Non-pigmented ciliary epithelial cell (primary cell): ENCODE measurements at places on chromosomes 2 and 18.

GRCh38 chr18:24181806-24182205 is 42.9 kb downstream of the CABYR start:
- no peak for DNase-seq

DNA sequence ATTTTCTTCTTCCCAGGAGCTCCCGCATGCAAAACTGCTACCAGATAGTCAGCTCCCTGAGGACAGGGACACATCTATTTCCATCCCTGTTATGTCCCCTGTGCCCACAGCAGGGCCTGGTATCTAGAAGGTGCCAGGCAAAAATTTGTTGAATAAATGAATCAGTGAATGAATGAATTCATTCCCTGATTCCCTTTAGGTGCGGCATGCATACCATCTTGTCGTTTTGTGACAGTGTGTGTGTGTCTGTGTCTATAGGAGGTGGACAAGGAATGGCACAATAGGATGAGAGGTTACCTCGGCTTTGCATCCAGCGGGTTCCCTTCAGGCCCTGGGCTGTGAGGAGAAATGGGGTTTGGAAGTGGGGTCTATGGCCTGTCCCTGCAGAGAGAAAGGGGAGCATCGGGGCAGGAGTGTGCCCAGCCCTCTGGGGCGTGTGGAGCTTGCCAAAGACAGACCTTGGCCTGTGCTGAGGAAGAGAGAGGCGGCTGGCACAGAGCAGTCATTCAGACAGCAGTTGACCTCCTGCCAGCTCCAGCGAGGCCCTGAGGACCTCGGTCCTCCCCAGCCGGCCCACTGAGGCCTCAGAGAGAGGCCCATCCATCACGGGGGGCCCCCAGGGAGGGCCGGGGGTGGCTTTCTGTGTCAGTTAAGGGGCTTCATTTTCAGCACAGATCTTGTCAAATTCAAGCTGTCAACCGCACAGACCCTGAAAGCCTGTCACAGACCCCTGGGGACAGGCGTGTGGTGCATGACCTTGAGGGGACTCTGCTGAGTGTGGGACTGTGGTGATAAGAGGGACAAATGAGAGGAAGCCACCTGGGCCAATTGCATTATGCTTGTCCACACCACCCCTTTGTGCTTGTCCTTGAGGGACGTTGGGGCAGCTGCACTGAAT is 125.9 kb upstream of the CXCR4 start:
- DNase-seq = no peak

DNA sequence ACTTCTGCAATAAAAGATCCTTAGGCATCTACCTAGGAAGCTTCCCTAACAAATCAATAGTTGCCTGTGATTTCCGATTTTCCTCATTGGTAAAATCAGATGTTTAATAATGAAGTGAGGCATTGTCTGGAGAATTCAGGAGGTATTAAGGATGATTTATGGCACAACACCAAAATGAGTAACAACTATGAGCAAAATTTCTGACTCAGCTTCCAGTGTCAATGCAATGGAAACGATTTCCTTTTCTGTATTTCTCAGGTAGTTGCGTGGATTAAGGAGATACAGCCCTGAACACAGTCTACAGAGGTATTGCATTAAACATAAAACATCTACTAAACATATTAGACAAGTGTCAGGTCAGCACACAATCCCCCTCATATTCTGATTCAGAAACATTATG is 99.5 kb downstream of the EPB41L3 start:
- no peak for DNase-seq

DNA sequence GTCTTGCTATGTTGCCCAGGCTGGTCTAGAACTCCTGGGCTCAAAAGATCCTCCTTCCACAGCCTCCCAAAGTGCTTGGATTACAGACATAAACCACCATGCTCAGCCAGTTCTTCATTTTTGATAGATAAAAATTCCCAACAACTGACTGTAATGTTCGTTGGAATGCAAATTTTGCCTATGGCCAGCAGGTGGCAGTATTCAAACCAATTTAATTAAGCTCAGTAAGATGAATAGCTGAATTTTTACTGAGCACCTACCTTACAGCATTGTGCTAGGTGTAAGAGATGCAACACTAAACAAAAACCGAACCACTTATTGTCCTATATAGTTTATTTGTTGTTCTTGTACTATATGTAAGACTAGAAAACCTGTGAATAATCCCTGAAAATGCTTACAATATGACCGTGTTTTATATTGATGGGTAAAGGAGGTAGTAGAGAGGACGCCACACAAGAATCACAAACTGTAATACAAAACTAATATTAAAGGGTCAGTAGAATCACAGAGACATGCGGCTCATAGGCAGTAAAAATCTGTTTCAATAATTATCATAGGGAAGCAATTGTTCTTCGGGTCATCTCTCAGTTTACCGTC is 8.2 kb upstream of the TMEM182 start:
- no peak for DNase-seq

DNA sequence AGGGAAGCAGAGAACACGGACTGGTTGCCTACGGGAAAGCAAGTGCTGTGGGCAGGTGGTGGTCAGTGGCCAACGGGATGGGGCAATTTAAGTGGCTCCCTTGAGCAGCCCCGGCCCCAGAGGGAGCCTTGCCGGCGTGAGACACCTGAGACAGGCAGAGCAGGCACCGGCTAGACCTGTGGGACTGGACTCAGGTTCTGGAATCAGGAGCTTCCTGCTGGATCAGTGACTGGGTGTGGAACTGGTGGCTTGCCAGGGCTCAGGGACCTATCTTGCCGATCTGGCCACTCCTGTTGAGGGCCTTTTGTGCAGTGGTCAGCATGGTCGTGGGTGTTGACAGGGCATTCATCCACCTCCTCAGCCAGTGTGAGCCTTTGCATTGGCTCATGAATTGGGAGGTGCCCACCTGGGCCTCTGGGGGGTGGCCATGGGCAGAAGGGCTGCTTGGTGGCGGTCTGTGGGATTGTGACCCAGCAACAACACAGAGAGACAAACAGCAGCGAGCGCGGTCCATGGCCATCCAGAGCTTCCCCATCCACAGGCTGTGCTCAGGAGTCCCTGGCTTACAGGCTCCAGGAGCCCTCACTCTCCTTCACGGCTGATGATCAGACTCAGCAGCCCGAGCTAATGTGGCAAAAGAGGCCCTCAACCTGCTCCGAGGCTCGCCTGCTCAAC is 85.4 kb upstream of the ZNF516 start:
- no peak for DNase-seq

DNA sequence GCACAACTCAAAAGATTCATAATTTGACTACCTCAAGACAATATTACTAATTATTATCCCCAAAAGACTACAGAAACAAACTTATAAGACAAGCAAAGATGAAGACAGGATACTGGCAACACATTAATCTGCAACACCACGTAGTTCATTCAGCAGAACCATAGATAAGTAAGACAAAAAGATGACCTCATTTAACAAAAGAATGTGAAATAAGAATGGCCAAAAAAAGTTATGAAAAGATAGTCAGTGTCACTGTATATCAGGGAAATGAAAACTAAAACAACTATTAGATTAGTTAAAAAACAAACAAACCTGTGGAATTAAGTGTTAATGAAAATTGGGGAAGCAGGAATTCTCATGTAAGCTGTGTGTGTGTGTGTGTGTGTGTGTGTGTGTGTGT is 19.4 kb downstream of the PSMD14 start:
- no peak for DNase-seq

- DNase-seq = no peak
Measured at GRCh38 chr2:54704688-54705605, 18.5 kb upstream of the EML6 start.

DNA sequence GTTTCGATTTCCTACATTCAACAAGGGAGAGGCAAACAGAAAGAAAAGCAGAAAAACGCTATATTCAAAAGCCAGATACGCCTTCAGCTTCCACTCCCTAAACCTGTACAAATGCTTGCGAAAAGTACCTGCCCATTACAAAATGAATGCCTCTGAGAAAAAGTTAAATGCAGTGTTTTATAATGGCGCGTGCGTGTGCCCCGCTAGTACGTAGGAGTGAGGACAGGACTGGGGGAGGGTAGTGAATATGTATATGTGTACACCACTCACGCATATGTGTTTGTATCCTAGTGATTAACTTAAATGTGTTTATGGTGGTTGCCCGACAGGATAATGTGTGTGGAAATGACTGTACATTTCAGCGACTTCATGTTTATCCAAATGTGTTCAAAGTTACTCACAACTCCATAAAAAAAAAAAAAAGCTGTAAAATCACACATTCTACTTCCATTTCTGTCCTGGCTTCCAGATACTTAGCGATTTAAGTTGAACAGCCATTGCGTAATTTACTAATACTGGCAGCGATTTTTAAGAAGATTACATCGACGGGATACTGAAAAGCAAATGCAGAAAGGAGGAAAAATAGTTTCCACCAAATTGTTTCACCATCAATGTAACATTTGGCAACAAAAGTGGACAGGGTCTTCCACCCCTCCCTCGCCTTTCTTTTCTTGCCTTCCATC is 1.3 kb downstream of the NEUROD1 start:
- DNase-seq = no peak
